NCI-H1436 (cell line): ENCODE measurements at places on chromosomes 7 and 10.

DNA sequence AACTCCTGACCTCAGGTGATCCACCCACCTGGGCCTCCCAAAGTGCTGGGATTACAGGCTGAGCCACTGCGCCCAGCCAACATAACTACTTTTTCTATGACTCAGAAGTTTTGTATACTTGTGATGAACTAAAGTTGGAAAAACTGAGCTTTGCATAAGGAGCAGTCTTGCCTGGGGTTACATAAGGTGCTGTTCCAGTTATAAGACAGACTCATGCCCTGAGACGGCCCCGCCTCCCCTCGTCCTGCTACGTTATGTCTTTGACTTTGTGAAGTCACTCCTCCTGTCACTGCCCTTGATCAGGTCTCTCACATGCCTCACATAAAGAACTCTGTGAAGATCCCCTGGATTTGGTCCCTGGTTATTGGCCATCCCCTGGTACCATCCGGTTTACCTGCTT is 40.4 kb upstream of the OPN4 start:
- no peak for DNase-seq

- DNase-seq = no peak
Observed at GRCh38 chr7:50591098-50591479, 25.9 kb upstream of the DDC start.

GRCh38 chr7:16652888-16653287 is 6.9 kb downstream of the BZW2 start:
- peak; percentile 59 for DNase-seq

DNA sequence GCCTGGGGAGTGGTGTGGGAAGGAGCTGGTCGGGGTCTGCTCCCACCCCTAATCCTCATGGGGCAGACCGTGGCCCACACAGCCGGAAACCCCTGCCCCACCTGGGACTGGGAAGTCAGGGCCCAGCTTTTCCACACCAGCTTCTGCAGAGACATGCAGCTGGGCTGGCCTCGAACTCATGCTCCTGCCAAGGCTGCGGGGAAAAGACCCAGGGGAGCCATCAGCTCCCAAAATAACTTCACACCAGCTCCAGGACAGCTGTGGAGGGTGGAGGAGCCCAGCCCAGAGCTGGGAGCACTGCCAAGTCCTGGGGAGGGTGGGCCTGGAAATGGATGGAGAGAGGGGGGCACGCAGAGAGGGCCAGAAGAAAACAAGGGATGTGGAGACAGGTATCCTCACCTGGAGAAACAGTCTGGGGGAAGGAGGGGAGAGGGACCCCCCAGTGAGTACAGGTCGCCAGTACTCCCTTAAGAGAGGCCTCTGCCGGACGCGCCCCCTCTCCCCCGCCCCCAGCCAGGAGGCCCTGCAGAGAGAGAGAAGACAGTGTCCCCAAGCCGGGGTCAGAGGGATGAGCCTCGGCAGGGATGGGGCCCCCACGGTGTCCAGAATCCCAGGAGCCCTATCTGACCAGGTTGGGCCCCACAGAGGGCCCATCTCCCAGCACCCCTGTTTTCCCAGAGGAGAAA is 11.5 kb upstream of the GRIFIN start:
- DNase-seq = no peak

DNA sequence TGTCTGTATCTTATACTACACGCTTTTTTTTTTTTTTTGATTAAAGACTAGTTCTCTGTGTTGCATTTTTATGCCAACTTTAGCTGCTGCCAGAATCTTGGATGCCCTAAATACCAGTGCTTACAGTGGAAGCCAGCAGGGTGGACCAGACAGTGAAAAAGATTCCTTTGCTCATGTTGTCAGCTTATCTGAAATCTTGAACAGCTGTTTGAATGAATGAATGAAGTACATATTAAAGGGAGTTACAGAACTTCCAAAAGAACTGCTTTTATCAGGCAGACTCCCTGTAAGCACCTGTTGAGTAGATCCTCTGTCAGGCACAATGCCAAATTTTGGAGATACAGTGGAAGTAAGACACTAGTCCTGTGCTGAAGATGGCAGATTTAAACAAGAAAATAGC is 184.9 kb downstream of the PPP1R9A start:
- DNase-seq = no peak

- DNase-seq = no peak
Observed at GRCh38 chr10:57628592-57629284, 639.0 kb downstream of the IPMK start.

GRCh38 chr10:99236627-99237309 is 1.1 kb upstream of the HPSE2 start:
- DNase-seq = no peak

DNA sequence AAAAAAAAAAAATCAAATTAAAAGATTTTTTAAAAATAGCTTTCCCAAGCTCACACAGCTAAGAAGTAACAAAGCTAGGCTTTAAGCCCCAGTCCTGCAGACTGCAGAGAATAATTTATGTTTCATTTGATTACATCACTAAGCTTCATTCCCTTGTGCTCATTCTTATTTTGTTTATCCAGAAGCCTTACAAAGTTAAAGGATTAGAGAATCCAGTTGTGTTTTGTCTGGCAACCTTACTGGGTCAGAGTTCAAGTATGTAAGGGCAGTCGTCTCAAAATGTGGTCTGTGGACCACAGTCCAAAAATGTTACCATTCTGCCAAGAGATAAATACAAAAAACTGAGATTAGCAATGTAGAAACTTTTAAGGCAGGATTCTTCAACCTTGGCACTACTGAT is 32.1 kb upstream of the EZH2 start:
- DNase-seq = no peak

DNA sequence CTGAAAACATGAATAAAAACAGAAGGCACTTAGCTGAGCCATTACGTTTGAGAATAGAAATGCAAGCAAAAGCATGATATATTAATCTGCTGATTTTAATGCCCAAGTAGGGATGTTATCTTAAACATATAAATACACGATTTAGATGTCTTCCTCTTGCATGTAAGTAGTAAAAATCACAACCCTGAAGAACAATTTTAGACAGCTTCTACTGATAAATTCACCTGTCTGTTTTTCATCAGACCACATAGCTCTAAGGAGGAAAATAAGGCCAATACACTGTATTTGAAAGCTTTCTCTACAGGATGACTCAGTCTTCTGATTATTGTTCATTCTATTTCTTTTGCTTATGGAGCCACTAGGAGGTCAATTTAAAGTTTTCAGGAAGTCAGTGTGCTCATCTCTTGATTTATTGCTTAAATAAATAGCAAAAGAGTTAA is 210.9 kb upstream of the CHRM2 start:
- no peak for DNase-seq

GRCh38 chr7:109387530-109387929 is 817.9 kb downstream of the DNAJB9 start:
- no peak for DNase-seq

DNA sequence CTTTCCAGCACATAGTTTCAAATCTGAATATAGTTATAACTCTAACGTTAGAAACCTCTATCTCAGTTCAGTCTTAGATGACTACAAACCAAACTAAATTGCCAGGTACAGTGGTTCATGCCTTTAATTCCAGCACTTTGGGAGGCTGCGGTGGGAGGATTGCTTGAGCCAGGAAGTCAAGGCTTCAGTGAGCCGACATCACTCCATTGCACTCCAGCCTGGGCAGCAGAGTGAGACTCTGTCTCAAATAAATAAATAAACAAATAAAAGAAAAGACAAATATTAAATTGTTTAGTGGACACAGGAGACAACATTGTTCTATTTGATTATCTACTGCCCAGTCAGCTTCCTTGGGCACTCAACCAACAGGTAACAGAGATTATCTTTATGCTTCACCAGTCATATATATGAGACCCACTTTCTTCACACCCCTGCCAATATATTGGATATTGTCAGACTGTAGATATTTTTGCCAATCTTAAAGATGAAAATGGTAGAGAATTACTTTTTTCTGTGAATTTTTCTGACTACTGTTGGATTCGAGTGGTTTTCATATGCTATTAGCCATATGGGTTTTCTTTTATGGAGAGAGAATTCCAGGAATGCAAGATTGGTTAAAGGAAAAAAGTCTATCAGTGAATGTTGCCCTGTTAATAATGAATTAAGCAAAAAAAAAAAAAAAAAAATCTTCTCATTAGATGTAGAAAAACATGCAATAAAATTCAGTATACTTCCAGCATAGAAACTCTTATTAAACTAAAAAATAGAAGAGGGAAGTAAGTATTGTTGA is 16.0 kb downstream of the HDAC9 start:
- no peak for DNase-seq
